ENCODE measurements at places on chromosomes 6 and 20.

DNA sequence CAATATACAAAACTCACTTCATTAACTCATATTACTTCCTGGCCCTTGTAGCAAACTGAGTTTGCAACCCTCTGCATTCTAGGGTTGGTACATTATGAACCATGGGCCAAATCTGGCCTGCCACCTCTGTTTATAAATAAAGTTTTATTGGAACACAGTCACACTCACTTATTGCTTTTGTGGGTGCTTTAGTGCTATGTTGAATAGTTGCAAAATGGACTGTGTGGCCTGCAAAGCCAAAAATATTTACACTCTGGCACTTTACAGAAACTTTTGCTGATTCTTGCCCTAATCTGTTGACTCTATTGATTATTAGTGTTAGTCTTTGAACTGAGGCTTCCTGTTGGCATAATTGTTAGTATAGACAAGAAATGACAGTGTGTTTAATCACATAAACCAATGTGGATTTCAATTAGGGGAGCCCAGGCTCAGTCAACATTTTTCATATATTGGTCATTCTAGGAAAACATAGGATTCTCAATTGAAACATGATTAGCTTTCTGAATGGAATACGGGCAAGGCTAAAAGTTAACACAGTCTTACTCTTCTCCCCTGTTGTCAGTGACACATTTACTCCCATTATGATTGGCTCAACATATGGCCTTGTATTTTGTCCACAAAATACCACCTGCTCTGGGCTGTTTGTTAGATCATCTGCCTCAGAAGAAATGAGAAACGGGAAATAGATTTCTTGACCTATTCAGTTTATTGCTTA is 241.9 kb upstream of the ZFP64 start:
- DNase-seq, result no peak

DNA sequence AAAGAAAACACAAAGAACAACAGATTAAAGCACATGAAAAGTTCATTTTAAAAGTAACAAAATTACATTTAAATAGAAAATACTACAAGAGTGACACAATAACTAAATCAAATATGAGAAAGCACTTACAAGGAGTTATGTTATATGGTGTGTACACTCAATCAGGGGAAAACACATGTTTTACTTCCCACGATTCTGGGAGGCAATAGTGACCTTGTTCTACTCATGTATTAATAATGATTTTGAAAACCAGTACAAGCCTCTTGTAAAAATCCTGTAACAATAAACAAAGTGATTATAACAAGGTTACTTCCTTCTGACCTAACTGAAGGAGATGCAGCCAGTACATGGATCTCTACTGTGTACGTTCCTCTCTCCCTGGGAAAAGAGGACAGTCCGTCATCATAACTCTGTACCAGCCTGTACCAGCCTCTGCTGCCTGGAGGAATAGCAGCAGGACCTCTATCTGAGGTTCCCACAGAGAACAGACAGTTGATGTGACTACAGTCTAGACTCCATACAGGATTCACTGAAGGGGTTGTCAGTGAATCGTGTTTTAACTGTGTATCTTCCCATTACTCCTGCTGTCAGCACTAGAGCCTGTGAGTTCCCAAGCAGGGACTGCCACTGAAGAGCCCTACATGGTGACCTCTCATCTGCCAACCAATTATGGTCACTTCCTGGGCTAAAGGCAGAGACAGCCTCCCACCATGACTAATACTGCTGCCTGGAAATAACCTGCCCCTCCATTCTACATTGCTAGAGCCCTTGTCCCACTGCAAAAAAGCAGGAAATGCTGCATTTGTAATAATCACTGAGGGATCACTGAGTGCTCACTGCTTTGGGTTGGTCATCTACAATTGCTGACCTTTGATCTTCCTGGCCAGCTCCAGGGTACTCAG is 149.7 kb downstream of the KIF16B start:
- DNase-seq, result no peak

- DNase-seq, result no peak
Observed at GRCh38 chr6:127907960-127908640, 7.2 kb upstream of the THEMIS start.

DNA sequence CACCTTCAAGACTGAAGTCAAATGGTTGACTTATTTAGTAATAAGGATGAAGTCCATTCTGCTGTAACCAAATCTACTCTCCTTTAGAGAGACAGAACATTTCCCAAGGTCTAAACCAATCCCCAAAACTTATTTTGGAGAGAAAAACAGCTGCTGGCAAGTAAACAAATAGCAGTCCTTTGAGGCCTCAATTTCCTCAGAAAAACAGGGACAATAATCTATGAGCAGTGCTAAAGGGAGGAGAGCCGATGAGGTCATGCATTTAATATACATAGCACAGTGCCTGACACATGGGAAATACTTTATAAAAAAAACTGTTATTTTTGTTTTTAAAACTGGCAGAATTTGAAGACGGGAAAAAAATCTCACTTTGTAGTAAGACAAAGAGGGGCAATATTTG is 526.0 kb downstream of the EPM2A start:
- no peak for DNase-seq

DNA sequence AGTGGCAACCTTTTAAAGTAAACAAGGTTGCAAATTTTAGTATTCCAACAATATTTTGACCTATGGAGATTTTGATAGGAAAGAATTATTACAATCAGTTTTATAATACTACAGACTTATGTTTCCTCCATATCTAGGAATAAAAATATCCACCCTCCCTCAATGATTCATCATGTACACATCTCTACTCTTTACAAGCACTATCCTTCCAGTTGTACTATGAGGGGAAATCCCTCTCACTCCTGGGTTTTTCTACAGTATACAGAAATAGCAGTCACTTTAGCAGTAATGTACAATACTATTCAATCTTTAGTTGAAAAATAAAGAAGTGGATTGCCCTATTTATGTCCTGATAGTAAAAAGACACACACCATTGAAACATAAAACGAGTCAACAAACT is 46.3 kb upstream of the SCML4 start:
- DNase-seq, result no peak

GRCh38 chr20:35333606-35334005 is 41.4 kb upstream of the FAM83C start:
- no peak for DNase-seq

DNA sequence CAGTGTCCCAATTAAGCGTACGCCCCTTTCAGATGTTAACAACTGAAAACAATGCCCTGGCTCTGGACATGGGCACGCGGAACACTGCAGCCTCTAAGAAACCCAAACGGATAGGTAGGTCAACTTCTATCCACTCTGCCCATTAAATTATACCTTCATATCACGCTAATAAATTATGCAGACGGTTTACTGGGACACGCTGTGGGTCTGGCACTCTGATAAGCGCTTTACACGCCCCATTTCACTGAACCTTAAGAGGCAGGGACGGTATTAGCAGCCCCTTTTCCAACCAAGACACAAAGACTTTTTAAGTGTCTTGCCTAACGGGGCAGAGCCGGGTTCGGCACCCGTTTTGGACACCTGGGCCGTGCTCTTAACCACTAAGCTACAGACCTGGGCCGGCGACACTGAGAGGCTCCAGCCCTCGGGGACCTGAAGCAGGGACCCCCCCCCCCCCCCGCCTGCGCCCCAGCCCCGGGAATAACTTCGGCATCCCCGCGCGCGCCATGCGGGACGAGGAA is 744 bp downstream of the STAU1 start:
- no peak for DNase-seq

GRCh38 chr20:54643761-54644160 is 168.4 kb downstream of the DOK5 start:
- no peak for DNase-seq

DNA sequence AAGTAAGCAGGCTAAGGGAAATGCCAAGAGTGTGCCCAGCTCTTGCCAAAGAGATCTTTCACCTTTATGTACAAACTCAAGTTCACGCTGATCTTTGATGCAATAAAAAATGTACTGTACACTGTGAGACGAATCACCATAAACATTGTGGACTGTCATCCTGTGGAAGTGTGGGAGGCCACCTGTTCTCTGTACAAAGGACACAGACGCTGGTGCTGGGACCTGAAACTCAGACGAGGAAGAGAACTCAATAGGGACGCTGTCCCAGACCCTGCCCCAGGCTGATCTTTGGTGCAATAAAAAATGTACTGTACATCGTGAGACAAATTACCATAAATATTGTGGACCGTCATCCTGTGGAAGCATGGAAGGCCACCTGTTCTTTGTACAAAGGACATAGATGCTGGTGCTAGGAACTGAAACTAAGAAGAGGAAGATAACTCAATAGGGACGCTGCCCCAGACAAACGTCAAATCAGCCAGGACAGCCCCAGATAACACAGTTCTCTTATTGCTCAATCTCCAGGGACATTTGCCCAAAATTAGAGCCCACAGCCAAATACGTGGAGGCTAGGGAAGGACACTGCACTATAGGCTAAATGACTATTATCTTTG is 312.7 kb upstream of the SGK1 start:
- no peak for DNase-seq

GRCh38 chr20:23235173-23236027 is 115.2 kb upstream of the NXT1 start:
- no peak for DNase-seq

DNA sequence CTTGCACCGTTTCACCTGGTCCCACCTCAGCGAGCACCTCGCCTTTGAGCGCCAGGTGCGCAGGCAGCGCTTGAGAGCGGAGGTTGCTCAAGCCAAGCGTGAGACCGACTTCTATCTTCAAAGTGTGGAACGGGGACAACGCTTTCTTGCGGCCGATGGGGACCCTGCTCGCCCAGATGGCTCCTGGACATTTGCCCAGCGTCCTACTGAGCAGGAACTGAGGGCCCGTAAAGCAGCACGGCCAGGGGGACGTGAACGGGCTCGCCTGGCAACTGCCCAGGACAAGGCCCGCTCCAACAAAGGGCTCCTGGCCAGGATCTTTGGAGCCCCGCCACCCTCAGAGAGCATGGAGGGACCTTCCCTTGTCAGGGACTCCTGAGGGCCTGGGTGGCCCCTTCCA is 1.5 kb downstream of the ABT1 start:
- DNase-seq, result no peak

GRCh38 chr20:61533231-61533631 is 281.2 kb downstream of the CDH4 start:
- no peak for DNase-seq

- DNase-seq, result no peak
Observed at GRCh38 chr6:138765896-138766655, 7.5 kb upstream of the CCDC28A start.

Measured in activated T-cell treated with anti-CD3 and anti-CD28 coated beads, Interleukin-2, amount 50 U/mL, for 1 hour (primary cell).